ENCODE measurements at places on chromosomes 2 and 18.

GRCh38 chr2:27915191-27915590 is 24.7 kb downstream of the BABAM2 start:
- DNase-seq: no peak

DNA sequence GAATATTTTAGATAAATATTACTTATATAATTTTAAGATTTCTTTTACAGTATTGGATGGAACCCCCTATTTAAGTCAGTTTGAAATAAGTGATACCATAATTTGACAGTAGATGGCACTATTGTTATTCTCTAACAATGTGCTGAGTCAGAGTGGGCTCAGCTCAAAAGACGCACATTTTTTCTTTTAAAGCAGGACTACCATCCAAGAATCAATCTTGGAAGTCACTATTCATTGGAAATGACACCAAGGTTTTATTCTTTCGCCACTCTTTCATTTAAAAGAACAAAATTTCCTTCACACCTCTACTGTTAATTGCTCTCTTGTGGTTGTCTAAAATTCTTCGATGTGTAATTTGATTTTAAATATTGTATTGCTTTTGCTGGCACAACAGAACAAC is 32.6 kb upstream of the SPAG16 start:
- peak; percentile 56 for DNase-seq

GRCh38 chr2:27303093-27304025 is 4.9 kb downstream of the UCN start:
- no peak for DNase-seq

DNA sequence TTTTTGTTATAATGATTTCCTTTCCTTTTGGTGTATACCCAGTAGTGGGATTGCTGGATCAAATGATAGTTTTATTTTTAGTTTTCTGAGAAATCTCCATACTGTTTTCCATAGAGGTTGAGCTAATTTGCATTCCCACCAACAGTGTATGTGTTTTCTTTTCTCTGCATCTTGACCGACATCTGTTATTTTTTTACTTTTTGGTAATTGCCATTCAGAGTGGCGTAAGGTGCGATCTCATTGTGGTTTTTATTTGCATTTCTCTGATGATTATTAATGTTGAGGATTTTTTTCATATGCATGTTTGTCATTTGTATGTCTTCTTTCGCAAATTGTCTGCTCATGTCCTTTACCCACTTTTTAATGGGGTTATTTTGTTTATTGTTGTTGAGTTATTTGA is 58.1 kb downstream of the ARHGAP25 start:
- no peak for DNase-seq

DNA sequence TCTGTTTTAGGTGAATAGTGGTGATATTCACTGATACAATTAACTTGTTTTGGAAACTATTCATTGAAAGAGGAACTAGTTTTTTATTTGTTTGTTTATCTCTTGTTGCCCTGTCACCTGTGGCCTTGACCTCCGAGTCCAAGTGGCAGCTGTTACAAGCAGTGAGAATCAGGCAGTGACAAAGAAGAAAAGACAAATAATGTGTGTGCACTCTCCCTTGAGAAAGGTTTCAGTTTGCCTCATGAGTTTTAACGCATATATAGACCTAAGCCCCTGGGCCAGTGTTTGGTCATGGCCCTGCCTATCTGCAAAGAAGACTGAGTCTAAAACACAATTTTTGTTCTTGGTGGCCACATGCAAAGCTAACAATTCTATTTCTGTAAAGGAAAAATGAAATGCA is 15.3 kb downstream of the KYNU start:
- DNase-seq: no peak

DNA sequence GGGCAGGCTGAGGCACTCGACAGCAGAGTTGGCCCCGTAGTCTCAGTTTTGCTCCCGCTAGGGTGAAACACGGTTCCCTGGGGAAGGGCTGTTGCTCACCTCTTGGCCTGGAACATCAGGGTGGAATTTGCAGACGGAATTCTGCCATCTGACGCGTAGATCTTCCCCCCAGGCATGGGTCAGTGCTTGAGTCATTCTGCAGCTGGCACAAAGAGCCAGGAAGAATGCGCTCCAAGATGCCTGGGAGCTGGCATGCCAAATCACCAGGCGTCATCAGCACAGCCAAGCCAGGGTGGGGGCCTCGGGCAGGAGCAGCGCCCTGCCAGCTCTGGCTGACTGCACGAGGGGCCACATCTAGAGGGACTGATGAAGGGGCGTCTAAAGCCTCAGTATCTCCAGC is 42.7 kb downstream of the ODC1 start:
- peak; percentile 23 for DNase-seq
